Hypothalamus (tissue), 51 donors: ENCODE measurements at places on chromosomes 13 and 19.
A peak's percentile ranks its signal among the peaks of the same experiment; 100 is the strongest.

- no peak for DNase-seq
Observed at GRCh38 chr13:73751290-73751689, 382.9 kb downstream of the KLF12 start.

GRCh38 chr19:937259-937694 lies 11.4 kb downstream of the ARID3A start:
- no peak for DNase-seq

GRCh38 chr19:35921012-35921411 lies 12.9 kb upstream of the TYROBP start:
- no peak for DNase-seq

- DNase-seq, result no peak
Observed at GRCh38 chr13:46648166-46648607, 95.2 kb downstream of the LRCH1 start.

DNA sequence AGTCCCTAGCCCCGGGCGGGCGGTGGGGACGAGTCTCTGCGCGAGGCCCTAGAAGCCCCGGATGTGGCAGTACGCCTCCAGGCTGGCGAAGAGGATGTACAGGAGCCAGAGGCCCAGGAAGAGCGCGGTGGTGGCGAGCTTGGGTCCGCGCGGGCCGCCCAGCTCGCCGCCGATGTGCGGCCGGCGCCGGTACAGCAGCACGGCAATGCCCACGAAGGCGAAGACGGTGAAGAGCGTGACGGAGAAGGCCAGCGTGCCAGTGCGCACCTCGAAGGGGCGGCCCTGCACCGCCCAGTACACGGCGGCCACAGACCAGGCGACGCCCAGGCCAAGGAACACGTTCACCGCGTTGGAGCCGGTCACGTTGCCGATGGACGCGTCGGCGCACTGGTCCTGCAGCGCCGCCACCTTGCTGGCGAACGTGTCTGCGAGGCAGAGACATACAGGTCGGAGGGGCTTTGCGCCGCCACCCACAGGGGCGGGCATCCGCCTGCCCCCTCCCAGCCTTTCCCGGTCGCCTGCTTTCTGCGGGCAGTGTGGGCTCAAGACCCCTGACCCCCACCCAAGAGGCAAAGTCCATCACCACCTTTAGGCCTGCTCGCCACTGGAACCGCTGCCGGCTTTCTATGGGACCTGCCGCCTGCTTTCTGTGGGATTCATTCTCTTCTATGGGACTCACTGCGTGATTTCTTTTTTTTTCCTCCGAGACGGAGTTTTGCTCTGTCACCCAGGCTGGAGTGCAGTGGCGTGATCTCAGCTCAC lies 10.9 kb upstream of the MEIS3 start:
- DNase-seq, result no peak

DNA sequence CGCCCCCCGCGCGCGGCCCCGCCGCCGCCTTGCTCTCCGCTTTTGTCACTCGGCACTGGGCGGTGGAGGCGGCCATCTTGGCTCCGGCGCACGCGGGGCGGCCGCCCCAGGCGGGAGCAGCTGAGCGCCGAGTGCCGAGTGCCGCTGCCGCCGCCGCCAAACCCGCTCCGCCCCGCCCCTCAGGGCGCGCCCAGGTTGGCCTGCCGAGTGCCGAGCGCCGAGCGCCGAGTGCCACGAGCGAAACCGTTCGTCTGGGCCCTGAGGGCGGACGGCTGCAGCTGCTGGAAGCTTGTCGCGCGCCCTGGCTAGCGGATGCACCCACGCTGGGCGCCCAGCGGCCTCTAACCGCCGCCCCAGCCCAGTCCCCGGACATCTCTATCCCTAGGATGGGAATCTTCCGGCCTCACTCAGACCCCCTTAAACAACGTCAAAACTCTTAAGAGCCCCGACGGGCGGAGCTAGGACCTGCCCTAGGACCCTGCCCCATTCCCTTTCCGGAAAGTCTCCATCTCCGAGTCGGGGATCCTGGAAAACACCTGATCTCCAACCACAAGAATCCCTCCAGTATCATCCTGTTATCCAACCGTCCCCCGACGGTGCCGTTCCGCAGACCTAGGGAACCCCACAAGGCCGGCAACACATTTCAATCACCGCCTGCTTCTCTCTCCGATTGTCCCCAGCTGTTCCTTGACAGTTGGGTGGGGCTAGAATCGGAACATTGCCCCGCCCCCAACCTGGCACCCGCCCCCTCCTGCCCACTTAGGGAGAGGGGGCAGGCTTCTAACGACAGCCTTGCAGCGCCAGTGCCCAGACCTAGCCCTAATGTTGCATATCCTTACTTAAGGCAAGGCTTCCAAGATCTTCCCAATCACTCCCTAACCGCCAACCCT lies 14.1 kb upstream of the AKAP8L start:
- DNase-seq, result peak; percentile 75

DNA sequence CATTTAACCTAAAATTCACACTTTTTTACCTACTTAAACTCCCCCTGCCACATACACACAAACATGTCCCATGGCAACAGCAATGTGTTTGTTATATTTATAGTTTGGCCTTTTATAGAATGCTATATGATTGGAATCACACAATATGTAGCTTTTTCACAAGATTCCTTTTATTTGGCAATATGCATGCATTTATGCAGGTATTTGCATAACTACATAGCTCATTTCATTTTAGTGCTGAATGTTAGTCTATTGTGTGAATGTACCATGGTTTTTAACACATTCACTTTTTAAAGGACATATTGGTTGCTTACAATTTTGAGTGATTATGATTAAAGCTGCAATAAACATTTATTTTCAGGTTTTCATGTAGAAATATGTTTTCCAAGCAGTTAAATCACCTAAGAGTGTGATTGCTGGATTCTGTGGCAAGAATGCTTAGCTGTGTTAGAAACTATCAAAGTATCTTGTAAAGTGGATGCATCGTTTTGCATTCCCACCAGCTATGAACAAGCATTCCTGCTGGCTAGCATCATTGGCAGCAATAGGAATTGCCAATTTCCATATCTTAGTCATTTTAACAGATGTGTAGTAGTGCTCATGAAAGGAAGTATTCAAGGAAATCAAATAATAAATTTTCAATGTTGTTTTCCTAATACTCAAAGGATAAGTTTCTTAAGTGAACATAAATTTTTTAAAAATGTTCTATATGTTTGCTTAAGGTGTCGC lies 557.0 kb downstream of the SLITRK1 start:
- DNase-seq, result no peak

- no peak for DNase-seq
Observed at GRCh38 chr13:99033814-99034213, 56.0 kb upstream of the DOCK9 start.

- no peak for DNase-seq
Observed at GRCh38 chr19:31344403-31344802, 4.8 kb downstream of the TSHZ3 start.

- DNase-seq, result no peak
Observed at GRCh38 chr13:110628477-110628793, 13.1 kb downstream of the NAXD start.

- DNase-seq, result no peak
Observed at GRCh38 chr13:42221121-42221765, 50.7 kb upstream of the AKAP11 start.

GRCh38 chr19:10289167-10289835 lies 451 bp upstream of the ICAM5 start:
- no peak for DNase-seq

DNA sequence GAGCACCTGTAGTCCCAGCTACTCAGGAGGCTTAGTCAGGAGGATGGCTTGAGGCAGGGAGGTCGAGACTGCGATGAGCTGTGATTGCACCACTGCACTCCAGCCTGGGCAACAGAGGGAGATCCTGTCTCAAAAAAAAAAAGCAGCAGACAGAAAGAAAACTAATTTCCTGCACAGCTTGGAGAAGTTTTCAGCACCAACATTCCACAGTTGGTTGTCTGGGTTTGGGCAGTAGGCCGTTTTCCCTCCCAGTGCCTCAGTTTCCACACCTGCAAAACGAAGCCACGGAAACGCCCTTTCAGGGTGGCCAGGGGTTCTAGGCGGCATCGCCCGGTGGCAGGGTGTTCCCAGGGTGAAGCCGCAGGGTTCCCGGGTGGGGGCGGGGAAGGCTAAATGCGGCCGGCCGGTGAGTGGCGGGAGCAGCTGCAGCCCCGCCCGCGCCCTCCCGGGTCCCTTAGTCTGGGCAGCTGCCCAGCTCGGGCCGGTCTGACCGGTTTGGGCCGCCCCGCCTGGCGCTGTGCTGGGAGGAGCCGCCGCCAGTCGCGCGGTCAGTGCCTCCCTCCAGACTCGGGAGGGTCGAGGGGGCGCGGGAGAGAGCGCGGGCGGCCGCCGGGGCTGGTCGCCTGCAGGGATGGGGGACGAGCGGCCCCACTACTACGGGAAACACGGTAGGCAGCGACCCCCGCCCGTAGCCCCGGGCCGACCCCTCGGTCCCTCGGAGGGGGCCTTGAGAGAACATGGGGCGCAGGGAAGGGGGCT lies at the start of gene SLC44A2:
Gene SLC44A2, plus strand, starts transcription at position 551 of the 759 bp plus-strand sequence. Its CDS starts 81 bp downstream, at position 632.
- peak; percentile 75 for DNase-seq

DNA sequence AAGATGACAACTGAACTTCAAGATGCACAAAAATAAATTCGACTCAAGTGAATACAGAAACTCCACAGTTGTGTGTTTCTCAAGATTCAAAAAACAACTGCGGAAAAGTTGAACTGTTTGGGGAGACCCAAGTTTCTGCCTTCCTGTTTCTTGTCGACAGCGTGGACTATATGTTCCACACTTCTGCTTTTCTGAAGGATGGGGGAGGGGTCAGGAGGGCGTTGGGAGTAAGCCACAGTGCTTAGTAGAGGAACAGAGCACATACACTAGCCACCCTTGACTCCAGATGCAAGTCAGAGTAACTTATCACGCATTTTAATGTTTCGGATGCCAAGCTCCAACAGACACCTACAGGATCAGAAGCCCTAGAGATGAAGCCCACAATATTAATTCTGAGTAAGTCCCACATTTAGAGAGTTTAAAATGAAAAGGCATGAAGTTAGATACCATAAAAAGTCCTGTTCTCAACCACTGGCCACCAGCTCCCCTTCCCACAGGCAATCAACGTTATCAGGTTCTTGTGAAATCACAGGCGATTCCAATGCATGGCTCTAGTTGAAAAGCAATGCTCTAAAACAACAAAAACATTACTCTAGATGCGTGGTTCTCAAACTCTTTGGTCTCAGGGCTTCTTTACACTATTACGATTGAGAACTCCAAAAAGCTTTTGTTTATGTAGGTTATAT lies 4.2 kb downstream of the TUBGCP3 start:
- no peak for DNase-seq

GRCh38 chr13:33545492-33545891 lies 259.9 kb upstream of the STARD13 start:
- no peak for DNase-seq

DNA sequence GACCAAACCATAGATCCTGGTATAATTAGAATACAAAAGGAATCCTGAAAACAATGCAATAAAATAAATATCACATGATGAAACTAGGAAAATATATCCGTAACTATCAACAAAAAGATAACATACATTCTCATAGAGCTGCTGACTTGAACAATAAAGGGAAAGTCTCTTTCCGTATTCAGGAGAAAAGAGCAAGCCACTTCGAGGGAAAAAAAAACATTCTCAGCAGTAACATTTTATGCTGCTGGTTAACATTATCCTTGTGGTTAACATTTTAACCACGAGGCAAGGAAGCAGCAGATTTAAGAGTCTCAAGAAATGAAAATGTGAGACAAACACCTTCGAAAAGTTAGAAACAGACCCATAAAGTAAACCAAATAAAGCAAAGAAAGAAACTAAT lies 25.8 kb downstream of the NALCN start:
- no peak for DNase-seq

DNA sequence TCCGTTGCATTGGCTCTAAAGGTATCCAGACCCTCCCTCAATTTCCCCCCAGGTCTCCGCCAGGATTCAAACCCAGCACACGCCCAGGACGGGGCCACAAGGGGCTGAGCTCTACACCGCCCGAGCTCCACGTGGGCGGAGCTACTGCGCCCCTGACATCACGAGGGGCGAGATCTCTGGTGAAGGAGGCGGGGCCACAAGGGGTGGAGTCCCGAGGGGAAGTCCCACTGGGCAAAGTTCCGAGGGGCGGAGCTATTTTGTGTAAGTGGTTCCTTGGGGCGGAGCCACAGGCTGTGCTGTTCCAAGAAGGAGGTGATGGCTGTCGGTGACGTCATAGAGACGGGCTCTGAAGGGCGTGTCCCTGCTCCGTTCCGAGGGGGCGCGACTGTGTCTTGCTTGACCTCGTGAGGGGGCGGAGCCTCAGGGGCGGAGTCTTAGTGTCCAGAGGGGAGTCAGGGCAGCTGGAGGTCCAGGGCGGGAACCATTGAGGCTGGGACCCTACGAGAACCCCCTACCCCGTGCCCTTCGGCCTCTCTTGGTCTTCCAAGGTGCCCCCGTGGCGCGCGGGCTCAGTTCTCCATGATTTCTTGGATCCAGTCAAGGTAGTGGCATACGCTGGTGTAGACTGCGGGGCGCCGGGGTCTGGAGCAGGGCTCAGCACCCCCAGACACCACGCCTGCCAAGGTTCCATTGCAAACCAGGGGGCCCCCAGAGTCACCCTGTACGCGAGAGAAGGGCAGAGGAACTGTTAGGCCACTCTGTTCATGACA lies 1.3 kb upstream of the KLK8 start:
- DNase-seq, result no peak

DNA sequence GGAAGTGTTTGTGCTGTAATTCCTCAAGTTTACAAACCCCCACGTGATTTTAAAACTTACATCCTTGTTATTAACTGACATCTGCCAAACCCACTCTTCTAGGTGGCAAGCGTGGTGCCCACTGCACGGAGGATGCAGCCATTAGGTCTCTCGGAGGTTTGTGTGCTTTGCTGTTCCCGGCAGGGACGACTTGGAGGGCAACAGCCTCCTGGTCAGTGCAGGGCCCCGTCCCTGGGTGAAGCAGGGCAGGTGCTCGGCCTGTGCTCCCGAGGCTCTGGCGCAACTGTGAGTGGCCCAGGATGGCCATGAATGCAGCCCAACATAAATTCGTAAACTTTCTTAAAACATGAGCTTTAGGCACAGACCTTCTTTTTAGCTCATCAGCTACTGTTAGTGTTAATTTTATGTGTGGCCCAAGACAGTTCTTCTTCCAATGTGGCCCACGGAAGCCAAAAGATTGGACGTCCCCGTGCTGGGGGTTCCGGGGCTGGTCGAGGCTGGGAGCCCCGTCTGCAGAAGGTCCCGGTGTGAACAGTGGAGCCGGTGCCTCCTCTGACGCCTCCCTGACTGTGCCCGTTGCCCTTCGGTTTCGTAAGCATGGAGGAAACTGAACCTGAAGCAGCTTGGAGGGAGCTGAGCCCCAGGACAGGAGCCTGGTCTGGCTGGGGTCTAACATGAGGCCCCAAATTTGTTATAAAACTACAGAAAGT lies 11.9 kb downstream of the GAS6 start:
- DNase-seq, result no peak

DNA sequence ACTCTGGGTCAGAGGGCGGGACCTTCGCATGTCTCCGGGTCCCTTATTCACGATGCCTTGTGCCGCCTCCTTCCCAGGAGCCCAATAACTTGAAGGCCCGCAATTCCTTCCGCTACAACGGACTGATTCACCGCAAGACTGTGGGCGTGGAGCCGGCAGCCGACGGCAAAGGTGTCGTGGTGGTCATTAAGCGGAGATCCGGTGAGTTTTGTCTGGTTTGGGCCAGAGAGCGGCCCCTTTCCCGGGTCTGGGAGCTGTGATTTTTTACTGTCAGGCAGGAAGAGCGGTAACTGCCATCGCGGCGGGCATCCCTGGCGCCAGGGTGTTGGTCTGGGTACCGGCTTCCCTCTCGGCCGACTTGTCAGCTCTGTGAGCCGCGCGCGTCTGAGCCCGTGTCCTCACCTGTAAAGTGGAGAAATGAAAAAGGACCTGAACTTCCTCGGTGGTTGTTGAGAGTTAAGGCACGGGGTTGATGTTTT lies 800 bp downstream of the RPL28 start:
- DNase-seq, result no peak
